Ureter (tissue), 1 donor: ENCODE measurements at places on chromosomes 7 and 10. TPM values are rescaled to one million over a fixed set of nuclear protein-coding genes. Genes with fewer than 3 reads are reported as not detected.

Gene CALHM2
- 25.1 TPM for total RNA-seq

- no peak for DNase-seq
These were observed 1.0 kb downstream of the CACNA2D1 start for GRCh38 chr7:82442492-82443035.

DNA sequence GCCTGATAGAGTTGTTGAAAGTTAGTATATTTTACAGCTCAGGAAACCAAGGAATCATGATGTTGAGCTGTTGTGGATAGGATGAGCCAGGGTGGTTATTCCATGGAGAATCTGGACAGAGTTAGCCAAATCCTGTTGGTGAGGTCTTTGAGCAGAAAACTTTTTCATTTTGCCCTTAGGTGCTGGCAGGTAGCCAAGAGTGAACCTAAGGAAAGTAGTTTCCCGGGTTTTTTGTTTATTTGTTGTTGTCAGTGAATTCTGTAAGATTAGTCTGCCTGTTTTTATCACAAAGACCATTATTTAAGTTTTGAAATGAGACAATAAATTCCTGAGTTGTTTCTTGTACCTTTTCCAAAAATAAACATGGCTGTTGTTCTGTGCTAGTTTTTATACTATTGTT is 61.0 kb downstream of the GALNT11 start:
- DNase-seq = no peak

DNA sequence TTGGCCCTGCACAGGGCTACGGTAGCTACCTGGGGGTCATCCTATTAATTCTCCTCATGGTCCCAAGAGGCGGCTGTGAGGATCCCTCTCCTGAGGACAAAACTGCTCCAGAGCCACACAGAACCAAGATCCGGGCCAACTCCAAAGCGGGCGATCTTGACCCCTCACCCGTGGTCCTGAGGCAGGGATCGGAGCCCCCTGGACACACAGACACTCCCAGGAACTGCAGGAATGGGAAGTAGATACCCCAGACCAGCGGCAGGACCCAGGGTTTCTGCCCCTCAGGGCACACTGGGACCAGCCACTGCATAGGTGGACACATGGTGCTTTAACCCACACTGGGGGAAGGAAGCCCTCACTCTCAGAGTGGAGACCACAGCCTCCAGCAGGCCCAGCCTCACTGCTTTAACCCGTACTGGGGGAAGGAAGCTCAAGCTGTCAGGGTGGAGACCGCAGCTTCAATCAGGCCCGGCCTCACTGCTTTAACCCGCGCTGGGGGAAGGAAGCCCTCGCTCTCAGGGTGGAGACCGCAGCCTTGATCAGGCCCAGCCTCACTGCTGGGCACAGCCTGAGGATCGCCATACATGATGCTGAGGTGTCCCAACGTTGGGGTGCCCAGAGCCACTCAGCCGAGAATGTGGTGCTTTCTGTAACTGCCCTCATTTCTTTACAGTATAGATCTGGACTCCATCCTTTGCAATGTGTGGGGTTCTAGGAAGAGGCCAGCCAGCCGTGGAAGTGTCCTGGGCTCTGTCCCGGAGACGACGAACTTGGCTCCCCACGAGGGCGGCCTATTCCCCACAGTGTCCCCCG is 60.1 kb downstream of the DIP2C start:
- no peak for DNase-seq

- no peak for DNase-seq
These were observed 133.7 kb upstream of the NAMPT start for GRCh38 chr7:106418526-106418925.

Gene SLC26A4
- 1.4 TPM for total RNA-seq

- DNase-seq = no peak
These were observed 43.8 kb upstream of the PRKG1 start for GRCh38 chr10:51030480-51030879.

- no peak for DNase-seq
These were observed 28.6 kb downstream of the OGDH start for GRCh38 chr7:44634839-44635591.

- DNase-seq = no peak
These were observed 28.9 kb upstream of the STK17A start for GRCh38 chr7:43553999-43554398.

GRCh38 chr7:99094401-99094800 is 49.5 kb downstream of the SMURF1 start:
- no peak for DNase-seq

GRCh38 chr10:101529207-101529606 is 58.9 kb downstream of the POLL start:
- DNase-seq = no peak

DNA sequence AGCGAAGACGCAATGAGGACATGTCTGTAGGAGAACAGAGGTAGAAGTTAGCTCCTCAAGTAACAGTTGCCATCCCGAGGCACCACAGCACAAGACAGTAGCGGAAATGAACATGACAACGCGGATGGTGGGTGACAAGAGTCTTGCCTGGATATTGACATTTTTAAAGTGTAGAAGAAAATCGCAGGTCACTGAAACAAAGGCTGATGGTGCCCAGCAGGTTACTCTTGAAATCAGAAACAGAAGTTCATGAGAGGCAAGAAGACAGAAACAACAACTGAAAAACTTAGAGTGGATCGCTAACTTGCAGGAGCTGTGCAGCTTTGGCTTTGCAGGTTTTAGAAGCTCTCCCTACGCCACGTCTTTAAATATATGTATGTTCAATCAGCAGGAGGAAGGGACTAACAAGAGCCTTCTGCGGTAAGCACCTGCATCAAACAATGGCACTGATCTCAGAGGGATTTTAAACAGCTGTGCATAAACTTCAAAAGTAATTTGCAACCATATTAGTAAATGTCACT is 1.8 kb downstream of the PRKCQ start:
- no peak for DNase-seq

DNA sequence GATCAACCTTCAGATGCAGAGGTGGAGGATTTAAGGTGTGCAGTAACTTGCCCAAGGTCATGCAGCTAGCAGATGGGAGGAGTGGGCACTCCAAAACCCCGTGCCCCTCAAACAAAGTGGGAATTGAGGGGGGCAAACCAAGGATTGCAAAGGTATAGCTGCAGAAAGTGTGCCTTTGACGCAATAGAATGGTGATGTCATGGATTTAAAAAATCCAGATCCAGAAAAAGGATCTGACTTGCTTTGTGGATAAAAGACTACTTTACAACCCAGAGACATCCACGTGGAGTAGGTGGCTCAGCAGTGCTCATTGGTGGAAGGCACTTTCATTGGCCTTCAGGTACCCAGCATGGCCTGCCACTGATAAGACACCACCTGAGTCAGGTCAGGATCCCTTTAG is 15.7 kb upstream of the ADRB1 start:
- no peak for DNase-seq

Gene CAMK2B
- not detected for total RNA-seq

DNA sequence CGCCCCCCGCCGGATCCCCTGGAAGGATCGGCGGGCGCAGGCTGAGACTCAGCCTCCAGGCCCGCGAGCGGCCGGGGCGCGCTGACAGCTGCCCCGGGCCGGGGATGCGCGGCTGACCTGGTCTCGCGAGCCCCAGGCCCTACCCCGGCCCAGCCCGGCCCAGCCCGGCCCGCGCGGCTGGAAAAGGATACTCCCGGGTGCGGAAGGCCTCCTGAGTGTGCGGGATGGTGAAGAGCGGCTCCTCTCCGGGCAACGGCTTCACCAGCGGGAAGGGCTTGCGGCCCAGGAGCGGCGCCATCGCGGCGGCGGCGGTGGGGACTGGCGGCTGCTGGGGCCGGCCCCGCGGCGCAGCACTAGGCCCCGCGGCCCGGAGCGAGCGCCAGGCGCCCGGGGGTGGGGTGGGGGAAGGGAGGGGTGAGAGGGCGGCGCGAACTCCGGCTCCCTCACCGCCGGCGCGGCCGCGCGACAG is 423 bp downstream of the BAZ1B start:
- no peak for DNase-seq

DNA sequence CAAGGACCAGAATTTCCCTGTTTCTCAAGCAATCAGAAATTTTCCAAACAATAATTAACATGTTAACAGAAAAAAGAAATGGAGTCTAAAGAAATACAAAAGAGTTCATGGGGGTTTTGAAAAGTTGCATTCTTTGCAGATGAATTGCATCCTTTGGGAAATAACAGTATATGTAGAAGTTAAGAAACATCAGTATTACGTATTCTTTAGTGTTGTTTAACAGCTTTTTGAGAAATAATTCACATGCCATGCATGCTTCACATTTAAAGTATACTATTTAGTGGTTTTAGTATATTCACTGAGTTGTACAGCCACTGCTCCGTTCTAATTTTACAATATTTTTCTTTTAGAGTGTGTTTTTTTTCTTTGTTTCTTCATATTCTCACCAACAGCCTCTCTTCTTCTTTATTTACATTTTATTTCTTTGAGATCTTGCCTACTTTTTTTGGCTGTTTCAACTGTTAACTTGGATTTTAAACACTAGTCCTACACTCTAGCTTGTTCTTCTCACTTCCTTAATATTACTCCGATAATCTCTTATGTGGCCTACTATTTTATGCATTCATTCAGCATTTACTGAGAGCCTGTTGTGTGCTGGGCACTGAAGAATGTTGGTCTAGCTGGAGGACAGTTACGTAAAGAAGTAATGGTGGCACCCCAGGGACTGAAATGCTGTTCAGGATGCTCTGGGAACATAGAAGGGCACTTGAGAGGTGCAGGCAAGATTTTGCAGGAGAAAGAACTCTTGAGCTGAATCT is 330.1 kb downstream of the EXOC4 start:
- DNase-seq = no peak

DNA sequence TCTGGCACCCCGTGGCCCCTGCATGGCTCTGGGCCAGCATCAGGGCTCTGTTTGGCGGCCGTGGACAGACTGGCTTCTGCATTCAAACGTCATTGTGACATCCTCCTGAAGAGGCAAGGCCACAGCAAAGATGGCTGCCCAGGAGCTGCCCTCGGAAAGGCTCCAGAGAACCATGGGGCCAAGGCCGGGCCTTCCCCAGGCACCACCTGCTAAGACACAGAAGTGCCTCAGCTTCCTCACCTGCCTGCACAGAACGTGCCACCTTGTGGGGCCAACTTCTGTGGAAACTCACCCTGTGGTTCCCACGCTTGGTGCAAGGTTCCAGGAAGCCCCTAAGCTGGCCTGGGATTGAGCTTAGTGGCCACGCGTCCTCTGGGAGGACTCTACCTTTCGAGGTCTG is 396.9 kb downstream of the PTPRN2 start:
- DNase-seq = no peak

DNA sequence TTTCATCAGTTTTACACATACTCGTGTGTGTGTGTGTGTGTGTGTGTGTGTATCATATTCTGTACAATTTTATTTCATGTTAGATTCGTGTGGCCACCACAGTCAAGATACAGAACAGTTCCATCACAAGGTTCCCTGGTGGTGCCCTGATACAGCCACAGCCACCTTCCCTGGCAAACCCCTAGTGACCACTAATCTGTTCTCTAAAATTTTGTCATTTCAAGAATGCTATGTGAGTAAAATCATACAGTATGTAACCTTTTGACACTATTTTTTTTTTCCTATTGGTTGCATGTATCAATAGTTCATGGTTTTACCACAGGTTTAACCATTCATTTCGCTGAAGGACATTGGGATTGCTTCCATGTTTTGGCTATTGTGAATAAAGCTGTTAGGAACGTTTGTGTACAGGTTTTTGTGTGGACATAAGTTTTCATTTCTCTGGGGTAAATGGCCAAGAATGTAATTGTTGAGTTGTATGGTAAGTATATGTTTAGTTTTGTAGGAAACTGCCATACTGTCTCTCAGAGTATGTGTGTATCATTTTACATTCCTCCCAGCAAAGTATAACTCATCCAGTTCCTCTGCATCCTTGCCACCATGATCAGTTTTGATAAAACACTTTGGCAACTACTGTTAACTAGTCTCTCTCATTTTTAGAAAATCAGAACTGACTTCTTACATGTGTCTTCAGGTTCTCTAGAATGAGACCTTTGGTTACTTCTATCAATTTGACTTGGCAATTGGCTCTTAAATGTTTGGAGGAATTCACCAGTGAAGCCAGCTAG is 20.6 kb downstream of the KLHDC10 start:
- no peak for DNase-seq

Gene CTAGE6
- total RNA-seq = 3.1 TPM

DNA sequence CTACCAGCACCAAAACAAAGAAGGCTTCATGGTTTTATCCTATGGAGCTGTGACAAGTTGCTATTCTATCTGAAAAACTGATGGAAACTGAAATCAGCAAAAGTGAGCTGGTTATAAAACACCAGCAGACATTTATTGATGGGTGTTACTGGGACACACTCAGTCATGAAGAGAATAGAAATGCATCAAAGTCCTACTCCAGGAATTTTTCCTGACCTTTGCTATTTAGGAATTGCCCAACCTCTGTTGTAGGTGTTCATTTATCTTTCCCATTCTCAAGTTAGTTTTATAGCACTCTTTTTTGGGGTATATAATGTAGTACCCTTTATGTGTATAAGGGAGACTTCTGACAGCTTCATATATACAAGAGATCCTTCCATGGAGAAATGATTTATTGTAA is 533.2 kb downstream of the REEP3 start:
- DNase-seq = no peak

DNA sequence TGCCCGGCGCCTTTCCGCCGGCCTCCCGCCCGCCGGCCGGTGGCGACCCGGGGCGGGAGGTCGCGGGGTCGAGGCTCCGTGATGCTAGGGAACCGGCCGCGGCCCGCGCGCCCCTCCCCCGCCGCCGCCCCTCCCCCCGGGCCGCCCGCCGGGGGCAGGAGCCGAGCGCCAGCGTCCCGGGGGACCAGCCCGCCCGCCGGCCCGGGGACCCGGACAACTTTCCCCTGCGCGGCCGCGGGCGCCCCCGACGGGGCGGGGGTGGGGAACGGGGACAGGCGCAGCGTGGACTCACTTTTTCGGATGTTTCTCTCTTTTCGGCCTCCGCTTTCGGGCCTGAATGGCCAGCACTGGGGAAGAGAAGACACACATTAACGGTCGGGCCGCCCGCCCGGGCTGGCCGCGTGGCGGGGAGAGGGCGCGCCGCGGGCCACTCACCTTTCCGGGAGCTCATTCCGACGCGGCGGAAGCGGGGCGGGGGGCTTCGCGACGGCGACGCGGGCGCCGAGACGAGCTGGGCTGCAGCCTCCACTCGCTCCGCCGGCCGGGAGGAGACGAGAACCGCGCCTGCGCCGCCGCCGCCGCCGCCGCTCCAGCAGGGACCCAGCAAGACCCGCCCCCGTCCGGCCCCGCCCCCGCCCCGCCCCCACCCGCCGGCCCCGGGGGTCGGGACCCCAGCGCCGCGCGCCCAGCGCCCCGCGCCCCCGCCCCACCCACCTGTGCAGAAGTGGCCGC is at the start of gene SRPK2:
Gene SRPK2 (minus strand): TSS at position 566 of the 732 bp plus-strand sequence.
- DNase-seq = peak; percentile 71

Gene LRRN3
- 1.2 TPM for total RNA-seq

- peak; percentile 54 for DNase-seq
These were observed 711 bp downstream of the HIP1 start for GRCh38 chr7:75737856-75738603.

DNA sequence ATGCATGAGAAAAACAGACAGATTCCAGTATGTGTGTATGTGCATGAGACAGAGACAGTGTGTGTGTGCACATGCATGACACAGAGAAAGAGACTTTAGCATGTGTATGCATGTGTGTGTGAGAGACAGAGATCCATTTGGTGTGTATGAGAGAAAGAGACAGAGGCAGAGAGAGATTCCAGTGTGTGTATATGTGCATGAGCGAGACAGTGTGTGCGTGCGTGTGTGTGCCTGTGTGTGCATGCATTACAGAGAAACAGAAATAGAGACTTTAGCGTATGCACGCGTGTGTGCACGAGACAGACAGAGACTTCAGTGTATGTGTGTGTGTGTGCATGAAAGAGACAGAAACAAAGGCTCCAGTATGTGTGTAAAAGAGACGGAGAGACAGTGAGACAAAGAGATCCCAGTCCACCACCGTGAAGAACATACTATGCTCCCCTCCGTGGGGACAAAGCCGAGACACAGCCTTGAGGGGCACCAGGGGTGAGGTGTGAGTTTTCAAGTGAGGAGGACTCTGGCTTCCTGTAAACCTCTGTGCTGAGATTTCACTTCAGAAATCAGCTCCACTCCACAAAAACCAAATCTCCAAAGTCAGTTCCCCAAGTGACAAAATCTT is 188.9 kb downstream of the GRID1 start:
- DNase-seq = no peak
